Naive thymus-derived CD4-positive, alpha-beta T cell (primary cell): ENCODE measurements at places on chromosomes 6 and 20. TPM values are rescaled to one million over a fixed set of nuclear protein-coding genes. Genes with fewer than 3 reads are reported as not detected.

Gene SPO11
- polyA plus RNA-seq, result not detected

Gene MYLK4
- polyA plus RNA-seq, result 0.23 TPM

Gene TREM2
- polyA plus RNA-seq, result not detected

Gene HLA-DRB1
- 3.1 TPM for polyA plus RNA-seq

Gene HM13
- 140 TPM for polyA plus RNA-seq

Gene PLCB4
- polyA plus RNA-seq, result 0.09 TPM

Gene PHACTR3
- polyA plus RNA-seq, result not detected

Gene DEFB124
- not detected for polyA plus RNA-seq

Gene SLC29A1
- polyA plus RNA-seq, result 0.95 TPM

Gene FYN
- 330 TPM for polyA plus RNA-seq

Gene FAM120B
- polyA plus RNA-seq, result 49.3 TPM

Gene DDRGK1
- 40.6 TPM for polyA plus RNA-seq

Gene NOTCH4
- 0.32 TPM for polyA plus RNA-seq

Gene CDK5RAP1
- polyA plus RNA-seq, result 48.1 TPM

DNA sequence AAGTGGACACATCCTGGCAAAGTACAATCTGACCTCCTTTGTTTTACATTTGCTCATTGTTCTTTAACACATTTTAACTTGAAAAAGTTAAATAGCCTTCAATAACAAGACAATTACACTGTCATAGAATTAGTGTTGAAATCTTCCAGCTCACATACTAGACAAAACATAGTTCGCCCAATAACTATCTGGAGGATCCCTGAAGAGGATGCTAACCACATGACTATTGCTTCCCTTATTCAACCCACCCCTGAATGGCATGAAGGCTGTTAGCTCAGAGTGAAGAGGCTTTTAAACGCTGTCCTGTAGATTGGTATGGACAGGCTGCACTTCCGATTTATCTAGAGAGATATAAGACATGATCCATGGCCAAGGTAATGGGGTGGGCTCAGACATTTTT, 15.0 kb upstream of the DSE start:
- no peak for DNase-seq

- no peak for DNase-seq
Measured at GRCh38 chr6:130780122-130780521, 47.1 kb upstream of the SMLR1 start.

GRCh38 chr20:40815156-40816038, 126.4 kb upstream of the MAFB start:
- no peak for DNase-seq

GRCh38 chr6:89970072-89970471, 75.8 kb downstream of the GJA10 start:
- DNase-seq, result no peak

GRCh38 chr6:101937108-101937507, 543.6 kb downstream of the GRIK2 start:
- no peak for DNase-seq

GRCh38 chr6:15818044-15818443, 155.2 kb upstream of the DTNBP1 start:
- DNase-seq, result no peak

- DNase-seq, result peak; percentile 46
Measured at GRCh38 chr6:31308050-31308844, 36.4 kb upstream of the HLA-C start.

DNA sequence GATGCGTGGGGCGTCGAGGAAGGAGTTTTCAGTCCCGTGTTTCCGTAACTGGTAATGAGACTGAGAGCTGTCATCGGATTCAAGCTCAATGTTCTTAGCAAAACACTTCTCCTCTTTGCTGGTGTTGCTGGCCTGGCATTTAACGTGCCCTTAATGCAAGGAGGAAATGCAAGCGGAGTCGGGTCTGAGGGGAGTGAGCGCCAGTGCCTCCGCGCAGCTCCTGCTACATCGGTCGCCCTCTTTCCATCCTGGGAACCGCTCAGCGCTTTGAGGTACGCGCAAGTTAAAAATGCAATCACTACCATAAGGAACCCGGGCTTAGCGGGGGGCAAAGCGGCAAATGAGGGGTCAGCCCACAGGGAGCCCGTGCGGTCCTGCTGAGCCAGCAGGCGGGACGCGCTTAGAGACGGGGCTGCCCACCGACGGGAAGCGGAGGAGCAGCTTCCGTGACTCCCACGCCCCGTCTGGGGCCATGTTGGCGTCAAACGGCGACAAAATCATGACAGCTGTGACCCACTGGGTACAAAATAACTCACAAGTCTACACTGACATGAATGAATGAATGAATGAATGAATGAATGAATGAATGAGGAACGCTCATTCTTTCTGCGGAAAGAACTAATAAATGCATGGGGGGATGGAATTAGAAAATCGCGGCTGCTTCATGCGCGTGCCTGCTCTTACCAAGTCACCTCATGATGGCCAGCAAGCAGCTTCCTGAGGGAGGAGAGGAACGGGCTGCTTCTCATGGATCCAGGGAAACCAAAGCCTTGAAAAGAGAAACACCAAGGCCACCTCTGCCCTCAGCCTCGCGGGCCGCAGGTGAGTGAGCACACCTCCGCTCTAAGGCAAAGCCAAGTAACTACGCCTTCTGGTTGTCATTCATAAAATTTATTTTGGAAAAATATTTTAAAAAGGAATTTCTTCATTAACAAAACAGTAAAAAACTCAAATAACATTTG, 9.3 kb downstream of the DLL1 start:
- no peak for DNase-seq

- no peak for DNase-seq
Measured at GRCh38 chr6:37435816-37436215, 2.8 kb downstream of the CMTR1 start.

- no peak for DNase-seq
Measured at GRCh38 chr20:17874271-17875105, 94.1 kb downstream of the SNX5 start.

DNA sequence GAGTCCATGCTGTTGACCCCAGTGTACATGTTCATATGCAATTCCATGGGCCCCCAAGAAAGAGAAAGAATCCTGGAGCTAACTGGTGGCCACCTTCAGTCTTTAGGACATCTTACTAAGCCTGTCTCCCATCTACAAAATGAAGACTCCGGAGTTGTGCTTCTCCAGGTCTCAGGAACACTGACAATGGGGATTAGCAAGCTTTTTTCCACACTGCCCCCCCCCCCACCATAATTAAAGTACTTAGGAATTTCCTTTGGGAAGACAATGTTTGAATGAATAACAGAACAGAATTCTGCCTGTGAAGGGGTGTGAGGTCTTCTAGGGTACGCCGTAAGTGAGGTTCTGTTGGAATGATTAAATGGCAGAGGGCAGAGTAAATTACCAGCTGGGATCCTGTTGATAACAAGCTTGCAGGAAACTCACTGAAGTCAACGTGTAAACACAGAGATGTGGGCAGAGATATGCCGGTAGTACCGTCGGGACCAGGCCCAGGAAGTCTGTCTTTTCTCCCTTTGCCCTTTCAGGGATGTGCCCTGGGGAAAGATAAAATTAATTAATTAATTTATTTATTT, 63.1 kb downstream of the ANKRD6 start:
- no peak for DNase-seq

DNA sequence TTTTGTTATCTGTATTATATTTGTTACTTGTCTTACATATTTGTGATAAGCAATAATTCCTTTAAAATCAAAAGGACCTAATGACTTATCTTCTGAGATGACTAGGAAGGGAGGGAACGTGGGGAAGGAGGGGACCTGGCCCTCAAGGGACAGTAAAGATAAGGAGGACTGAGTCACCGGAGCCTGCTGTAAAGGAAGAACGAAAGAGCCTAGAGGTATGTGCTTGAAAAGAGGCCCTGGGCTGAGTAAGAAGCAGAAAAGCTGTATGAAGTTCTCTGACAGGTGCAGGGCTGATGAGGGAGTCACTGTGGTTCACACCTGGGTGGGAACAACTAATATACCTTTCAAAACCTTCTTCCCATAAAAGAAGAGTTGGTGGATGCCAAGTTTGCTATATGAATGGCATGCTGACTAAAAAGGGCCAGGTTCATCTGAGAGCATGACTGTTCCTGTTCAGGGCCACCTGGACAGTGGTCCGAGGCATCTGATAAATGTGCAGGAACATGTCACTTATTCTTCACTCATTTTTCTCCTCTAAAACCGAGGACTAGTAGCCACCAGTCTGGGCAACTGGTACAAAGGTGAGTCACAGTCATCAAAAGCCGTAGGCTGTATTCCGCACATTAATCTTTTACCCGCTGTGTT, 111.3 kb downstream of the TNFAIP3 start:
- no peak for DNase-seq

- DNase-seq, result no peak
Measured at GRCh38 chr6:6357032-6357431, 36.6 kb upstream of the F13A1 start.

DNA sequence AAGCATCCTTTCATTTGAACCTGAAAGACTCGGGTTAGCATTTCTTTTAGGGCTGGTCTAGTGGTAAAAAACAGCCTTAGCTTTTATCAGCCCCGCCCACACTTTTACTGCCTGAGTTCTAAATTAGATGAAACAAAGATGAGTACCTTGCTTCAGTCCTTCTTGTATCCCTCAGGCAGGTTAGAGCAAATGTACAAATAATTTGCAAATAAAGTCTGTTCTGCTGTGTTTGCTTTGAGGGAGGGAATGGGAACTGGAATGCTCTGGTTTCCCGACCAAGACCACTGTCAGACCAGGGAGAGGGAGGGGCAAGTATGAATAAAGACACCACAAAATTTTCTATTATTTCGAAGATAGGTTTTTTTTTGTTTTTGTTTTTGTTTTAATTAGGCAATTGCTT, 85.5 kb upstream of the FLRT3 start:
- DNase-seq, result no peak

GRCh38 chr6:141452354-141452686, 680.4 kb upstream of the GJE1 start:
- no peak for DNase-seq

DNA sequence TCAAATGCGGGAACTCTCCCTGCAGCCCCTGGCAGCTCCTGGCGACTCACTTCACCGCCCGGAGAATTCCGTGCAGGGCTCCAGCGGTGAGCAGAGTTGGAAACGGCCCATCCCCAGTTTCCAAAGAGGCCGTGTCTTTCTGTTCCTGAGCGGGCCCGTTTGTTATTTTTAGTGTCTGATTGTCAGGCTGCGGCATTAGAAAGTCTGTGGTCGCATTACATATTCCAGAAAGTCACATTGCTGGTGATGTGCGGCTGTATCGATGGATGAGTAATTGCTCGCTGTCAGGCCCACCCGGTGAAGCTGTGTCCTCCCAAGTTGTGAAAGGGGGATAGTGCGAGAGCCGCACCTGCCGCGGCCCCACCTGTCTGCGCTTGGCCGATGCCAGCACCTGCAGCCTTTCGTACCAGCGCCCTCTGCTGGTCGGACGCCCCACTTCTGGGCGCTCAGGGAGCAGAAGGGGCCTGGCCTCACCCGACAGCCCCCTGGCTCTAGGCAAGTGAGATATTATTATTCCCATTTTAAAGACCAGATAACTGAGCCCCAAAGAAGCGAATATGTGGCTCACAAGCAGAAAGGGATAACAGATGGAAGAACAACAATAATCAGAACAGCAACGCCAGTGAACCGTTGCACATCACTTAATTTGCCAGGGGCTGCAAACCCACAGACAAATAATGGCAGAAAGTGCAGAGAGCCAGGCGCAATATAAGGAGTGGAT, 244.9 kb downstream of the TSHZ2 start:
- DNase-seq, result peak; percentile 82

DNA sequence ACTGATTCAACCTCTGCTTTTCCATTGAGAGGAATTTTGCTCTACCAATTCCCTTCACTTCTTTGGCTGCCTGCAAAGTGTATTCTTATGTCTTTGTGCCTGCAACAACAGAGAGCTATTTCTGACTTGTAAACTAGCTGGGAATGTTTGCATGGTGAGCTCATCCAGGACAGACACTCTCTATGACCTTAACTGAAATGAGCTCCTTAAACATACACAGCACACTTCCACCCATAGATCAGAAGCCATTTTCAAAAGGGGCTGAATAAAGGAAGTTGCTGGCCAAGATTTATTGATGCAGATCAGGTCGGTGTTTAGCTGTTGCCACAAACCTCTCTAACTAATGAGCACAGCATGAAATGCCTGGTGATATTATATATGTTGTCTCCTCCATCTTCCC, 377.7 kb downstream of the BTBD9 start:
- DNase-seq, result no peak

DNA sequence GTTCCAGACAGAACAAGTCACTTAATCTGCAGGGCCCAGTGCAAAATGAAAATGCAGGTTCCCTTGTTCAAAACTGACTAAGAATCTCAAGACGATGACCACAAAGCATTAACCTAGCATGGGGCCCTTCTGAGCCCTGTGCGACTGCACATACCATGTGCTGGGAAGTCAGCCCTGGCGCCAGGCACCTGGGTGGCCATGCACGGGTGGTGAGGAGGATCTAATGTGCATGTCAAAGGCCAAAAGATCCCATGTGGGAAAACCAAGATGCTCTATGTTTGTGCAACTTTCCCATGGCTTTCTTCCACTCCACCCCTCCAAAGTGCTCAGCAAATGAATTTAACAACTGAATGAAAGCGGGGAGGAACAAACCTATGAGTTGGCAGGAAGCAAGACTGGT, 33.5 kb upstream of the NXT1 start:
- no peak for DNase-seq

DNA sequence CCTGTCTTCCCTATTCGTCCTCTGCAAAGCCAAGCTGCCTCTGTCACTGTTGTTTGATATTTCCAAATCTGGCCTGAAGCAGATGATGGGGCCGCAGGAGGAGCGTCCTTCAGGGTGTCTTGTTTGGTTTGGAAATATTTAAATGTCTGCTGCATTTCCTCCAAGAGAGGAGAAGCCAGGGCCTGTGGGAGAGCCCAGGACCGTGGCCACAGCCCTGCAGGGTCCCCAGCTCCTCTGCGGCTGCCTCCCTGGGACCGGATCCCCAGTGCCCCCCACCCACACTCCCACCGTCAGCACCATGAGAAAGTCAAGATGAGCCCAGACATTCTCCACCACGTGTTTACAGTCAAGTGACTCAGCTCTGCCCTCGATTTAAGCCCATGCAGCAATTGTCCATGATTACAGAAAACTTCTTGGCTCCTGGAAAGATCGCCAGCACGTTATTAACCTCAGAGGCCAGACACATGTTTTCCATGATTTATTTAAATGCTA, 18.2 kb downstream of the FOXF2 start:
- no peak for DNase-seq

GRCh38 chr6:41881506-41881905, 13.7 kb downstream of the USP49 start:
- no peak for DNase-seq
